ENCODE measurements at places on chromosomes 3 and 15.

DNA sequence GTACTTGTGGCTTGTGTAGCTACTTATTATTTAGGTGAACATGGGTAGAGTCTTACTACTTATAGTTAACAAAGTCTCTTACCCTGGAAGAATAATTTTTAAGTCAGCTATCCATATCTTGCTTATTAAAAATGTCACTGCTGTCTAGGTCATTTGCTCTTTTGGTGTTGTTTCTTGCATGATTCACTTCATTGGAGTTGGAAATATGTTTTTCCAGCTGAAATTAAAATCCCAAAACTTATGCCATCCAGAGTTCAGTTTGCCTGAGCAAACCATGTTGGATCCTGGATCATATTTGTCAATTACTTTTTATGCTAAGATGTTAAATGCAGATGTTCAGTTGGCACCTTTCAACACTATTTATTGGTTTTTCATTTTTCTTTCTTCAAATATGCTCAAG lies 421.0 kb upstream of the RBMS3 start:
- DNase-seq = no peak

- no peak for DNase-seq
These were observed 14.6 kb downstream of the ACAD11 start for GRCh38 chr3:132645058-132645457.

DNA sequence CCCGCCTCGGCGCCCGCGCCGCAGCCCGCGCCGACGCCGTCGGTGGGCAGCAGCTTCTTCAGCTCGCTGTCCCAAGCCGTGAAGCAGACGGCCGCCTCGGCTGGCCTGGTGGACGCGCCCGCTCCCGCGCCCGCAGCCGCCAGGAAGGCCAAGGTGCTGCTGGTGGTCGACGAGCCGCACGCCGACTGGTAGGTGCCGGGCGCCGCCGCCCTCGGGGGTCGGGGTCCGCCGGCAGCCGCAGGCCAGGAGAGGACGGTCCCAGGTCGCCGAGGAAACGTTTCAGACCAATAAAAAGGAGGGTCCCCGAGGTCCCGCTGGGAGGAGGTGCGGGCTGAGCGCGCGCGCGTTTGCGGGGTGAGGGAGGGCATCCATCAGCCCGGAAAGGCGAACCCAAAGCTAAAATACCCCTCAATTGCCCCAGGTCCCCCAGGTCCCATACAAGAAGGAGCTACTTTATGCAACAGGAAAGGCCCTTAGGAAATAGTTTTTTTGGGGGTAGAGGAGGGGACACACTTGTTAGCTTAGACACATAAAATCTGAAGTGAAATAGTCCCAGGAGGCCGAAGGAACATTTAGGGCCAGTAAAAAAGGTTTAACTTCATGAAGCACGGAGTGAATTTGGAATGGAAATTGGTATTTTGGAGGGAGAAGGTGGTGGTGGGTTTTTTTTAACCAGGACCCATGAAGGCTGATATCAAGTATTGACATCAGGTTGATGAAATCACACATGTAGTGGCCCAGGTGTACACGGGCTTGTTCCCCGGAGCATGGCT lies 739 bp downstream of the SYN2 start:
- DNase-seq = no peak

DNA sequence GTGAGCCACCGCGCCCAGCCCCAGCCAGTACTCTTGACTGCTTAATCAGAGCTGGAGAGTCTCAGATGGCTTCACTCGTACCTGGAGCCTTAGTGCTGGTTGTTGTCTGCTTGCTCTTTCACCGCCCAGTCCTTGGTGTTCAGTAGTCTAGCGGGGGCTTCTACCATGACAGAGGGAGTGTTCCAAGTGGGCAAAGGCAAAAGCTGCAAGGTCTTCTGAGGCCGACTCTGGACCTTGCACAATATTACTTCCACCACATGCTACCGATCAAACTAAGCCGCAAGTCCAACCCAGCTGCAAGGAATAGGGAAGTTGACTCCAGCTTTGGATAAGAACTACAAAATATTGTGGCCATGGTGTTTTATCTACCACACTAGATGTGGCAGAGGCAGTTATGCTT lies 6.6 kb downstream of the PARL start:
- no peak for DNase-seq

- no peak for DNase-seq
These were observed 114.7 kb upstream of the BHLHE40 start for GRCh38 chr3:4864503-4864902.

DNA sequence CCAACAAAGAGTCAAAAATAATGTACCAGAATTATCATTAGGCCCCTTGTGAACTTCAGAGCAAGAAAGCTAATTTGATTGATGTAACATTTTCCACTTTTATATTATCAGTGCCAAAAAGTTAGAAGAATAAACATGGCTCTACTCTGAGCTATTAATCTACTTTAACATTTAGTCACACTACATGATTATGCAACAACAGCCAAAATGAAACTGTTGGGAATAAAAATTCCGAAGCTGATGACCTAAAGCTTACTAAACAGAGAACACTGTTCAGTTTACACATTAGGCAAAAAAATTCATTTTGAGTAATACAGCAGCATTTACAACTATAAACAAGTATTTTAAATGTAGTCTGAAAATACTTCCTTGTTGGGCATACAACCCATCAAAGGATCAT lies 1134.1 kb downstream of the EPHA3 start:
- DNase-seq = no peak

Data from effector memory CD4-positive, alpha-beta T cell (primary cell).